ENCODE measurements at places on chromosomes 13 and 19.

DNA sequence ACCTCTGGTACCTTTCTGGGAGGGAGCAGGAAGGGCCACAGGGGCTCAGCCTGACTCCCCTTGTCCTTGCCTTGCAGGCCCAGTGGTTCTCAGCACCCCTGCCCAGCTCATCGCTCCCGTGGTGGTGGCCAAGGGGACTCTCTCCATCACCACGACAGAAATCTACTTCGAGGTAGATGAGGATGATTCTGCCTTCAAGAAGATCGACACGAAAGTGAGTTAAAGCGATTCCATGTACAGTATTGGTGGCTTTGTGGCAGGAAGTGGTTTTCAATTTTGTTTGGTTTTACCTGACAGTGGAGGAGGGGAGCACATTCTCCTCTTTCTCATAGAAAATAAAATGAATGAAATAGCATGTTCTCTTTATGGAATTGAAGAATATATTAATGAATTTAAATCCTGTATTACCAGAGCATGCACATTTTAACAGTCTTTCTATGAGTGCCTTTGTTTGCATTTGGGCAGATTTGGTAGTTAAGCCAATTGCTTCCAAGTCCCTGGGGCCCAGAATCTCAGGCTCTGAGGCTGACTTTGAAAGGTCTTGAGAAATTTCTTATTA, 4.1 kb downstream of the MAB21L1 start:
- peak; percentile 67 for DNase-seq

- no peak for DNase-seq
Measured at GRCh38 chr13:27425158-27425917, 919 bp downstream of the GTF3A start.

DNA sequence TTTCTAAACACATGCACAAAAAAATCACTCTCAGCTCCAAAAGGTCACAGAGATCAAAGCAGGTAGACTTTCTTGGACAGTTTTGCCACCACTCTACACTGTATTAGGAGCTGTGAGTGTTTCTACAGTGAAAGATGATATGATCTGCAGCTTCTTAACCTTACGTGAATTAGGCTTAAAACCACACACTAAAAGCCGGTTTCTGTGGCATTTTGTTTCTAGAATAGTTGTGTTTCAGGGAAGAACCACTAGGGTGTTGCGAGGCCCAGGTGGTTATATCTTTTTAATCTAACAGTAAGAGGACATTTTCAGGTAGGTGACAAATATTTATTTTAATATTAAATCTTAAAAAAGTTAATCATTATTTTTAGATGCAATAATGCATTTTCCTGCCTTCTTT, 216.4 kb downstream of the KLF5 start:
- DNase-seq: no peak

- DNase-seq: no peak
Measured at GRCh38 chr13:94351292-94351990, 128.0 kb downstream of the DCT start.

- DNase-seq: no peak
Measured at GRCh38 chr13:93800342-93800741, 573.7 kb downstream of the GPC6 start.

GRCh38 chr13:40398065-40398464, 268.4 kb downstream of the FOXO1 start:
- DNase-seq: no peak

- no peak for DNase-seq
Measured at GRCh38 chr13:28094306-28094705, 6.1 kb downstream of the FLT3 start.

- peak; percentile 42 for DNase-seq
Measured at GRCh38 chr19:38877781-38878574, at the start of gene RINL. Gene RINL (minus strand): TSS chr19:38878275. CDS start chr19:38876742, 1,533 bp downstream.

- no peak for DNase-seq
Measured at GRCh38 chr13:65857942-65858565, 1372.1 kb downstream of the PCDH9 start.

DNA sequence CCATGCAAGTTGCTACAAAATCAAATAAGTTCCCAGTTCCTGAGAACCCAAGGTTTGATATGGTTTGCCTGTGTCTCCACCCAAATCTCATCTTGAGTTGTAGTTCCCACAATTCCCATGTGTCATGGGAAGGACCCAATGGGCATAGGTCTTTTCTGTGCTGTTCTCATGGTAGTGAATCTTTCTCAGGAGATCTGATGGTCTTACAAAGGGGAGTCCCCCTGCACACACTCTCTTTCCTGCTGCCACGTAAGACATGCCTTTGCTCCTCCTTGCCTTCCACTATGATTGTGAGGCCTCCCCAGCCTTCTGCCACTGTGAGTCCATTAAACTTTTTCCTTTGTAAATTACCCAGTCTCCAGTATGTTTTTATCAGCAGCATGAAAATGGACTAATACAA, 28.5 kb upstream of the TSHZ3 start:
- no peak for DNase-seq

DNA sequence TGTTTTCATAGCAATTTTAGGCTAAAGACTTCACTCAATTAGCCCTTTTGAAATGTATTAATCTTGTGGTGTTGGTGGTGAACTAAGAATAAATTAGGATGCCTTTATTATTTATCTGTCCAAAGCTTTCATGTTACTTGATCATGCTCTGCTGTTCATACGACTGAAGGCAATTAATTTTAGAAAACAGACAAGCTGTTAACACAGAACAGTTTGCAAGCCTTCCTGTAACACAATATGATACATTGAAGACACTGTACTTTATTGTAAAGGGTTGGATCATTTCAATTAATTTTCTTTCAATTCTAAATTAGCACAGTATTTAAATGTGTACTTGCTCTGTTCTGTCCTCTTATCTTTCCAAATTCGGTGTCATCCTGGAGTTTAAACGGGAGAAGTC, 794.3 kb upstream of the MIR17HG start:
- no peak for DNase-seq

DNA sequence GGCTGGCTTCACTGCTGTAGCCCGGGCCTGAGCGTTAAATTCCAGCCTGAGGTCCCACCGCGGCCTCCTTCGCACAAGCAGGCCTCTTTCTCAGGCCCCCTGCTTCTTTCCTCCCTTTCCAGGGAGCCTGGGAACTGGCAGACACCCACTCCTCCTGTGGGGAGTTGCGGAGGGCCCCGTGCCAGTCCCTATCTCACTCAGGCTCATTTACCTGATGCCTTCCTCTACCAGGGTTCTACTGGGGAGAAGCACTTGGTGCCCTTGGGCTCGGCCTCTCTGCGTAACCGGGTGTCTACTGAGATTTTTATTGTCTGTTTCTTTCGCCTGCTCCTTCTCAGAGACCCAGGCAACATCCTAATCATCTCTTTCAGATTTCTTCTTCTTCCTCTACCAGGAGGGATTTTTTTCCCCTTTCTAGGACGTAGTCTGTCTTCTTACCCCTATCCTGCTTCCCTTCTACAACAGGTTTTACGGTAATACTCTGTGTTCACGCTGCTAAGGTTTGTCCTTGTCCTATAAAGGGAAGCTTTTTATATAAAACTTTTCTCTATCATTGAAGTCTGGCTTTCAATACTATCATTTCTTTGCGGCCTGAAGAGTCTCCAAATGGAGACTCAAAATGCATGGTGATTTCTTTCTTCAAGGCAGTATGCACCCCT, 135.4 kb upstream of the GPR12 start:
- no peak for DNase-seq

DNA sequence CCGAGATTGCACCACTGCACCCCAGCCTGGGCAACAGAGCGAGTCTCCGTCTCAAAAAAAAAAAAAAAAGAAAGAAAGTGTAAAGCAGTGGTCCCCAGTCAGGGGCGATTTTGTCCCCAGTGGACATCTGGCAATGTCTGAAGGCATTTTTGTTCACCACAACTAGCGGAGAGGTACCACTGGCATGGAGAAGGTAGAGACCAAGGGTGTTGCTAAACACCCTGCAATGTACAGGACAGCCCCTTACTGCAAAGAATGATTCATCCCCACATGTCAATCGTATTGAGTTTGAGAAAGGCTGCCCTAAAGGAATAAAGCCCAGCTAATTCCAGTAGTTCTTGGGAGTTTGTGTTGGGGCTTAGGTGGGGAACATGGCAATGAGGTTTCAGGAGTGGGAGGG, 38.7 kb downstream of the CYP4F2 start:
- no peak for DNase-seq

DNA sequence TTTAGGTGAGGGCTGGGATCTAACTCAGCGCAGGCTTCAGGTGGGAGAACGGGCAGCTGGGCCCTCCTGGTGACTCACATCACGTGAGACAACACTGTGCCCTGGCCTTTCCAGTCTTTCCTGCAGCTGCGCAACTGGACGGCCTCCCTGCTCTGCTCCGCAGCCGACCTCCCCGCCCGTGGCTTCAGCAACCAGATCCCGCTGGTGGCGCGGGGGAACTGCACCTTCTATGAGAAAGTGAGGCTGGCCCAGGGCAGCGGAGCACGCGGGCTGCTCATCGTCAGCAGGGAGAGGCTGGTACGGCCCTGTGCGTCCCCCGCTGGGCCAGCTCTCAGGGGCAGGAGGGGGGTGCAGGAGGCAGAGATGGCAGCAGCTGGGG, 8.8 kb downstream of the SPPL2B start:
- DNase-seq: peak; percentile 72

DNA sequence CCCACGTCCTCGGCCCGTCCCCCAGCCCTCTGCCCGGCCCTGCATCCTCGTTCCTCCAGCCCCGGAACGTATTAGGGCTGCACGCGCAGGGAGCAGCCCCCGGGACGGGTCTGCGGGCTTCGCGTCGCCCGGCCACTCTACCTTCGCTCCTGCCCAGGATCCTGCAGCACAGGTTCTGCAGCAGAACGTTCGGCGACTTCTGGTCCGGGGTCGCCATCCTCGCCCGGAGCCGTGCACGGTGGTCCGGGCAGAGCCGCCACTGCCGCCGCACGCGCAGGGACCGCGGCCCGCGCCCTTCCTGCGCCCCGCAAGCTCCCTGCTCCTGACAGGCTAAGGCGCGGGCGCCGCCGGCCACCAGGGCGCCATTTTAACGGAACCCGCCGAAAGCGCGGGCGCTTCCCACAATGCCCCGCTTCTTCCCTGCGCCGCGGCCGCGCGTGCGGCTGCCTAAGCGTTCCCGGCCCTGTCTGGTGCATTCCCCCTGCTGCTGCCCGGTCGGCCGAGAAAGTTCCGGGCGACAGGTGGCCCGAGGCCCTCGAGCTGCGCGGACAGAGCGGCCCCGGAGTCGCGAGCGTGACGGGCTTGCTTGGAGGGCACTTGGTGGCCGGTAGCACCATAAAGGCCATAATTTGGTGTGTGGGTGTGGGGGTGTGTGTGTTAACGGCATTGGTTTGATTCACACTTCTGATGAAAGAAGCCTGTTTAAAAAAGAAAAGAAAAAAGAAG, at the start of gene TUBGCP3:
Gene TUBGCP3 (minus strand): TSS at position 390 of the 726 bp plus-strand sequence. CDS start 173 bp downstream, at position 217.
- DNase-seq: peak; percentile 92

GRCh38 chr13:52348071-52348470, 57.9 kb downstream of the THSD1 start:
- DNase-seq: no peak

DNA sequence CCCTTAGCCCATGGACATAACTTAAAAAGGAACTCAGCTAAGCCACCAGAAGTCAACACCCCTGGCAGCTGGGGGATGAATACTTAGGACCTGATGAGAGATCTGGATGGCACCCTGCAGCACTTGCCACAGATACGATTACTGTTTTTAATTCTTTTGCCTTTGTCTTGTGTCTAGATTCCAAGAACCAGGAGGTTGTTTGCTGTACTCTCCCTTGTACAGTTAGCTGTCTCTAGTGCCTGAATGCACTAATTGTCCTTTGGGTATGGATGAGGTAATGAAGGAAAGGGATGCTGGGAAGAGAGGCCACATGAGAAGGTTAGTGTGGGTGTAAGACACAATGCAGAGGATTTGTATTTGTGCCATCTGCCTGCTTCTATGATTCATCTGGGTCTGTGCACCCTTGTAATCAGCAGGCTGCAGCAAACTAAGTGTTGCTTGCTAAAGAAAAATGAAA, 385.8 kb downstream of the KCNRG start:
- DNase-seq: no peak

DNA sequence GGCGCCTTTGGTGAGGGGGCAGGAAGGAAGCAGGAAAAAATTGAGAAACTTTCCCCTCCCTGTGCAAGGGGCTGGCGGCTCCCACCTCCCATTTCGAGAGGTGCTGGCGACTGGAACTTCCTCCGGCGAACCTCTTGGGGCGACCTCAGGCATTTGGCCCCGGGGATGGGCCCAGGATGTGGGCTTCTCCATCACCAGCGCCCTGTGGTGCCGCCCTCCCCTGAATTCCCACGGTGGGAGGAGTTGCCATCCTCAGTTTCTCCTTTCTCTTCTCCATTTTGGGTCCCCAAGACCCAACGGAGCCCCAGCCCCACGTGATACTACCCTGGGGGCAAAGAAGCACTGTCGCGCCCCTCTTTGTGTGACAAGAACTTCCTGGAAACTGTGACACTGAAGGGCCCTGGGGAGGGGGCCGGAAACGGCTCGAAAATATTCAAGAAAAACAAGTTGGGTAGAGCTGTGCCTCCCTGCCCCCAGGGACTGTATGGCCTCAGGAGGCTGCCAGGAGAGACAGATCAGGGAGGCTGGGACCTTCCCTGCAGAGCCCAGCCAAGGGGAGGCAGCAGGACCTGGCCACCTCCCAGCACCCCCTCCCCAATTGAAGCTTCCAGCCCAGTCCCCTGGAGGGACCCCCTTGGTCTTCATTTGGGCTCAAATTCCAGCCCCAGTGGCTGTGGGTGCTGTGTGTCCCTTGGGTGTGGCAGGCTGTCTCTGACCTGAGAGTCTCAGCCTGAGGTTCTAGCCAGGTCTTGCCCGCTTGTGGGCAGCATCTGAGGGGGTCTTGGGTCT, 16.2 kb upstream of the AP1M2 start:
- peak; percentile 59 for DNase-seq

GRCh38 chr13:22961835-22962537, 218.8 kb upstream of the SGCG start:
- DNase-seq: no peak

GRCh38 chr19:33273881-33274662, 28.3 kb downstream of the CEBPA start:
- DNase-seq: peak; percentile 64

DNA sequence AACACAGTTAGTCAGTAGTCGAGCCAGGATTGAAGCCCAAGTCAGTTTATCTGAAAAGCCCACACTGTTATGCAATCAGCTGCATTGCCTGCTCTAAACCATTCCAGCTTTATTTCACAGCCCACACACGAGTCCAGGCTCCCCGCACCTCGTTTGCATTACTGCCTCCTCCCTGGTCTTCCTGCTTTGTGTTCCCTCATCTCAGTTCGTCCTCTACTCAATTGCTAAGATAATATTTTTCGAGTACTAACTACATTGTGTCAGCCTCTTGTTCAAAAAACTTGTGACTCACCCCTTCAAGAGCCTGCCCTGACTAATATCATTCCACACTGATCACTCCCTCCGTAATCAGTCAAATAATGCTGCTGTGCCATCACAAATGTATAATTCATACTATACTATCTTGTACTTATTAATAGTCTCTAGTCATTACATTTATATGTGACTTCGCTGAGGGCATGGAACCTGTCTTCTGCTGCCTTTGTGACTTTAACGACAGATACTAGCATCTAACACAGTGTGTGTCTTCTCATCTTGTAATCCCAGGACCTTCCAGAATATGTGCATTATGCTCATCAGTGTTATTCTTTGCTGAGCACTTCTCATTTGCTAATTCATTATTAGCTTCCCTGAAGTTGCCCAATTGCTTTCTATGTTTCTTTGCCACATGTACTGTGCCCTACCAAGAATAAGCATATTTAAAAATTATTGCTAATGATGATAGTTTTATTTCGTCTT, 26.2 kb upstream of the WDFY2 start:
- DNase-seq: no peak

- DNase-seq: peak; percentile 40
Measured at GRCh38 chr19:23203841-23204344, 46.3 kb downstream of the ZNF724 start.
